ENCODE measurements at places on chromosomes 16 and 17. TPM values are rescaled to one million over a fixed set of nuclear protein-coding genes. Genes with fewer than 3 reads are reported as not detected.

- DNase-seq = no peak
Observed at GRCh38 chr16:87303431-87303930, 13.7 kb downstream of the C16orf95 start.

DNA sequence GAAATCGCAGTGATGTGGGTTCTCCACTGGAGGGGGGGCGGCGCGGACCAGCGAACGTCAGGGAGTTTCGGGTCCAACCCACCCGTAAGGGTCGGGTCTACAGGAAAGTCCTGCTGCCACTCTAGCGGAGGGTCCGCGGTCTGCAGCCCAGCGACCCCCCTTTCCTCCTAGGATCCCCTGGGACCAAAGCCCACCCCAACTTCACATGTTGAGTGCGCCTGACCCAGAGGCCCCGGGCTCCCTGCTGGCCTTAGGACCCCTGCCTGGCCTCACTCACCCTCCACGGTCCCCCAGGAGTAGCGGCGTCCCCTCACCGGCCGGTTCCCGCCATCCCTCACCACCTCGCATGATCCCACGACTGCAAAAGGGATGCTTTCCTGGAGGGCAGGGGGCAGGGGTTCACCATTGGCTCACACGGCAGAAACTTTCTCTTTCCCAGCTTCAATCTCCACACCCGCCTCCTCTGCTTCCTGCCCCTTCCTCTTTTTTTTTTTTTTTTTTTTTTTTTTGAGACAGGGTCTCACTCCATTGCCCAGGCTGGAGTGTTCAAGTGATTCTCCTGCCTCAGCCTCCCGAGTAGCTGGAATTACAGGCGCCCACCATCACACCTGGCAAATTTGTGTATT, 3.1 kb downstream of the SEPTIN1 start:
- DNase-seq = no peak

- no peak for DNase-seq
Observed at GRCh38 chr17:14042411-14042810, 26.9 kb upstream of the COX10 start.

GRCh38 chr17:65449495-65449894, 112.0 kb downstream of the AXIN2 start:
- DNase-seq = no peak

The G6PC1 gene
- total RNA-seq = not detected

The RHBDL1 gene
- total RNA-seq = 1.2 TPM

- no peak for DNase-seq
Observed at GRCh38 chr16:5026664-5027063, 7.1 kb downstream of the NAGPA start.

GRCh38 chr16:3281222-3281820, 2.0 kb upstream of the ZNF263 start:
- DNase-seq = no peak

The C16orf54 gene
- total RNA-seq = 0.99 TPM
